ENCODE measurements at places on chromosomes 4 and X.

DNA sequence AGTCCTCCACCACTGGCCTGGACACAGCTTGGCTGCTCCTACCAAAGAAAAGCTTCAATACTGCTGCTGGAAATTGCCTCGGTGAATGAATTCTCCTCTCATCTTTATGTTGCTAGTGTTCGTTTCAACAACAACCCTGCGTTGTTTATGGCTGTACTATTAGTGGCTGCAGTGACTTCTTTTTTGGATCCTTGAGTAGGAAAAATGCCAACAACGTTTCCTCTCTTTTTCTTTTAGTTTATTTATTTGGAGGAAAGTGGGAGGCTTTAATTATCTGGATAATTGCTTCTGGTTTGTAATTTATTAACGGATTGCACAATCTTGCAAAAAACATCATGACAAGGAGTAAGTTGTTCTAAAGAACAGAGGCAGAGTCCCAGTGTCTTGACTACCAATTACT lies 464.1 kb upstream of the TRAM1L1 start:
- no peak for DNase-seq

DNA sequence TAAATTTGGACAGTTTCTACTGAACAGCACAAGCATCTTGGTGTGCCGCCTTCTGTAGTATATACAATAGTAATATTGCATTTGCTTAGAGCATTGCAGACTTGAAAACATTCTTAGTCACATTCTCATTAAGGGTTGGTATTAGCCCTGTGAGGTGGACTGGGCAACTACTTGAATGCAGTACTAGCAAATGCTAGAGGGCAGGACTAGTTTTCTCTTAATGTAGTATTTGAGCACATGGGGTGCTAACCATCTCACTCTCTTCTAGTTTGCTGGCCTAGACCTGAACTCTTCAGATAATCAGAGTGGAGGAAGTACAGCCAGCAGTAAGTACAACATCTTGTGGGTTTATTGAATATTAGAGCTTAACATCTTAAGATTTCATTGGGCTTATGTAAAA lies 3.2 kb downstream of the DDX3X start:
- DNase-seq = no peak

GRCh38 chrX:29690061-29690460 lies 525.3 kb upstream of the MAGEB2 start:
- DNase-seq = no peak

DNA sequence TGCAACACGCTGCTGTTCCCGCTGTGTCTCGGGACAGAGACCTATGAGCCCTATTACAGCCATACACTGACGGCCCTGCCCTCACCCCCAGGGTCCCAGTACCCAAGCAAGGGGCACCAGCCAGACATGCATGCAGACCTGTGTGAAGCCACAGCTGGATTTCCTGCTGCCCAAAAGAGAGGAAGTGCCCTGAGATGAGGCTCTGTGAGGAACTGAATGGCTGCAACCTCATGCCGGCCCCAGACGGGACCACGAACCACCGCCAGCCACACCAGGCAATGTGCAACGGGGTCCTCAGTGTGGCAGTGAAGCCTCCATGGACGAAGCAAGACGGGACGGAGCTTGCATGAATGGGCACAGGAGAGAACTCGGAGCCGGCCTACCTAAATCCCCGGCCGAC lies 21.1 kb downstream of the CTBP1 start:
- no peak for DNase-seq

GRCh38 chrX:103423955-103424638 lies 47.8 kb downstream of the BEX3 start:
- no peak for DNase-seq

GRCh38 chrX:989959-990510 lies 222.4 kb downstream of the CRLF2 start:
- DNase-seq = no peak

DNA sequence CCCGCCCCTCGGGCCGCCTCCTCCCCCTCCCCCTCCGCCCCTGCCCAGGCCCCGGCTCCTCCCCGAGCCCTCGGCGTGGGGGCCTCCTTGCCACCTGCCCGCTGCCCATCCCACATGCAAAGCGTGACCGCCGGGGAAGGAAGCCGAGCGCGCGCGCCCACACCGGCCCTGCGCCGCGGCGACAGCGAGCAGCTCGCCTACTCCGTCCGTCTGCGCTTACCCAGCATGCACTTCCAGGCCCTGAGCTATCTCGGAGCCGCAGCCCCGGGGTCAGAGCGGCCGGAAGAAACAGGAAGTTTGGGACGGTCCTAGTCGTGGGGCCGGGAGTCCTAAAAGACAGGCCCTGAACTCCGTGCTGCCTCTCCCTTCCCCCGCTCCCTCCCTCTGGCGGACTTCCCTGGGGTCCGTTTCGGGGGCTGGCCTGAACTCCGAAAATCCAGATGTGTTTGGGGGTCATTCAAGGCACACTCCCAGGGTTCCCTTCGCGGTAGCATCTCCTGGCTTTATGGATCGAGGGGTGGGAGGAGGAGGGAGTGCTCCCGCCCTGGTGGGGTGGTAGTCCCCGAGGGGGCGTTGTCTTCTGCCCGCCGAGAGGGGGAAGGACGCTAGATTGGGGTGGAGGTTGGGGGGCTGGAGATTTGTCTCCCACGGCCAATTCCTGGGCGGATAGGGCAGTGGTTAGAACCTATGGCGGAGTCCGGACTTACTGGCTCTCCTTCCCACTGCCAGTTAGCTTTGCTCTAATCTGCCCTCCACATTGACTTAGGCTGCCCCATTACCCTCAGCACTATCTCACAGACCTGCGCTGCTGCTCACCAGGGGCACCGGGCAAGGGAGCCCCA lies 25.0 kb upstream of the BCORL1 start:
- DNase-seq = no peak

- no peak for DNase-seq
Observed at GRCh38 chr4:115110191-115111181, 2.9 kb downstream of the NDST4 start.

GRCh38 chrX:462853-463252 lies 76.1 kb upstream of the PPP2R3B start:
- no peak for DNase-seq

DNA sequence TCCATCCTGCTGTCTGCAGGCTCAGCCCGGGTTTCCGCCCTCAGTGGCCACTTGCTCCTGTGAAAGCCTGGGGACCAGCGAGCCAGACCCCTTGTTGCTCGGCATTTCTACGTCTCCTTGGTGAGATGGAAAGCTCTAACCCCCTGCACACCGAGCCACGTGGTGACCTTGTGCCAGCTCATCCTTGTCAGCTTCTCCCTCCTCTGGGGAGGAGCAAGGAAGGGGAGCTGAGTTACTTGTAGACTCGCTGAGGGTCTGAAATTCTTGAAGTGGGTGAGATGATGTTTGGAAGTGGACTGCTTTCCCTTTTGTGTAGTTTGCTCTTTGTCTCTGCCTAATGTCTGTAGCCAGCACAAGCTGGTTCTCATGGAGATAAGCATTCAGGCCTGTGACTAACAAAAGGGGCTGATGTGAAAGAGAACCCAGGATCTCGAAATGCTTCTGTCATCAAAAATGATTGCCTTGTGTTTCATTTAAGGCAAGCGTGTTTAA lies 29.3 kb downstream of the RGS12 start:
- no peak for DNase-seq

- DNase-seq = no peak
Observed at GRCh38 chrX:120452131-120452530, 17.0 kb downstream of the LAMP2 start.

DNA sequence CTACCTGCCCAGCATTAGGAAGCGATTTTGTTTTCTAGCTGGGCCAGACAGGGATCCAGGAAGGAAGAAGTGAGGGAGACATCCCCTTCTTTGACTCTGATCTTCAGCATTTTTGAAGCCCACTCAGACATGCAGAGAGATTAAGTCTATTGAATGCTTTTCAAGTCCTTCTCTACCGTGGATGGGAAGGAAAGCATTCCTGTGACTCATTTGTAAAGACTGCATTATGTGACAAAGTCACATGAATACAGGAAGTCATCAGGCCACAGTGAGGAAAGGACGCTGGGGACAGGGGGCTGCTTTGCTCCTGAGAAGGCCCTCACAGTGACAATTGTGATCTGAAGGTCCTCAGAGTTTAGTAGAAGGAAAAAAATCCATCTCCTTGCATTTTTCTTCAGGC lies 67.4 kb upstream of the GBA3 start:
- no peak for DNase-seq

- DNase-seq = no peak
Observed at GRCh38 chrX:24902806-24903205, 113.0 kb downstream of the ARX start.

- DNase-seq = no peak
Observed at GRCh38 chr4:89506866-89507491, 199.4 kb upstream of the GPRIN3 start.

DNA sequence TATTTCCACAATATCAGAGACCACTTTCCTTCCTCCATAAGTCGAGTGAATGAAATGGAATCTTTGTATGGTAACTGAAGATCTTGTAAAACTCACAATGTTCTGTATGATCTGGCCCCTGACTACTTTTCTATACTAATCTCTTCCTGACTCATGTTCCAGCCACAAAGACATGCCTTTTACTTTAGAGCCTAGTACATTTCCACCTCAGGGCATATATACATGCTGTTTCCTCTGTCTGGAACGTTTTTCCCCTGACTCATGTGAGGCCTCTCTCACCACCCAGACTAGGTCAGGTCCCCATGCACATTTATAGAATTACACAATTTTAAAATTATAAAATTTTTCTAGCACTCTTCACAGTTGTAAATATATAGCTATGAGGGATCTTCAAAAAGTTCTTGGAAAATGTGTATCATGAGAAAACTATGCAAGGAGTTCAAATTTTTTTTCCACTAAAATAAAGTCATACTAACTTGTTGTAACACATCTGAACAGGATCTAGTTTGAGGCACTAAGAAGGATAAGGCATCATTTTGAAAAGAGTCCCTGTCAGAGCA lies 208.8 kb downstream of the SH2D1A start:
- DNase-seq = no peak

DNA sequence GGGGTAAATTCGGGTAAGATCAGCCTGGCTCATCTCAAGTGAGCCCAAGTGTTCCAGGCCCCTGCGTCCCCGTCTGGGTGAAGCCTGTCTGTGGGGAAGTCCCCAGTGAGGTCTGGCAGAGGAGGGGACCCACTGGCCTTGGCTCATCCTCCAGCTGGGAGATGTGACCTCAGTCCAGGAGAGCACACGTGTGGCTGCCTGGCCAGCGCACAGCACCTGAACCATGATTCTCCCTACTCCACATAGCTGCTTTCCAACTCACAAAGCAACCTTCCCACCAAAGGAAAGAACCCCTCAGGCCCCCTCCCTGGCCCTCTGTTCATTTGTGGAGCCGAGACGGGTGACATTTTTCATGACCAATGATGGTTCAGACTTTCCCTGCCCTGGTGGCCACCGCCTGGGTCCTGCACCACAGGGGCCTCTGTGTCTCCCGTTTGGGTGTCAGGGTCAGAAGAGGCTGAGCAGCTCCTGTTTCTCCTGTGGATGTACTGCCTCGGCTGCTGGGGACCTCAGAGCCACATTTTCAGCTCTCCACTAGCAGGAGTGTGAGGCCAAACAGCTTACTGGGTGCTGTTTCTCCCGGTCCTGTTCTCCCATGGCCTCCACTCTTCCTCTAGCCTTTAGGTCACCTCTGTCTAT lies 111.4 kb downstream of the CPZ start:
- DNase-seq = no peak

GRCh38 chrX:1449823-1450149 lies 2.9 kb downstream of the ASMTL start:
- no peak for DNase-seq

DNA sequence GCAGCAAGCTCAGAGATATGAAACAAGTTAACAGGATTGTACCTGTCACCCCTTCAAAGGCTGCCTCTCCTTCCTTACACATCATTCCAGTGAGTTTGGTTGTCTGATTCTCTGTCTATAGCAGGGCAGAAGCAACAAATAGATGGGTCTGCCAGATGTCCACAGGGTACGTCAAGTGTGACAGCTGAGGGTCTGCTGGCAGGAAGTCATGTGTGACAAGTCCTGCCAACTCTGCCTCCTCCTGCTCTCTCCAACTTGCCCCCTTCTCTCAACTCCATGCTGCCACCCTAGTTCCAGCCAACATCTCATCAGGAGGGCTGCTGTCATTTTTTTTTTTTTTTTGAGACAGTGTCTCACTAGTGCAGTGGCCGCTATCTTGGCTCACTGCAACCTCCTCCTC lies 109.2 kb downstream of the NSUN7 start:
- no peak for DNase-seq

DNA sequence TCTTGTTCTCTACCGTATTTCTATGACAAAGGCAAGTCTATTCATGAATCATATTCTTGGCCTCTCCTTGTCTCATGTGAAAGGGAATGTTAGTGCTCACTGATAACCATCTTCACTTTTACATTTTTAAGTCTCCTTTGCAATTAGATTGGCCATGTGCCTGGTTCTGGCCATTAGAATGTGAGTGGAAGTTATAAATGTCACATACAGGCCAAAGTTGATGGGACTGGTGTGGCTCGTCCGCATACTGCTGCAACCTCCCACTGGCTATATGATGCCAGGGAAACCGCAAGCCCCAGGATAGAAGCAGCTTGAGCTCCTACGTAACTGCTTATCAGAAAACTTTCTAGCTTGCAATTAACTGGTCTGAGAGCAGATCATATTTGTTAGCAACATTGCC lies 86.1 kb downstream of the MAGEC1 start:
- DNase-seq = no peak

DNA sequence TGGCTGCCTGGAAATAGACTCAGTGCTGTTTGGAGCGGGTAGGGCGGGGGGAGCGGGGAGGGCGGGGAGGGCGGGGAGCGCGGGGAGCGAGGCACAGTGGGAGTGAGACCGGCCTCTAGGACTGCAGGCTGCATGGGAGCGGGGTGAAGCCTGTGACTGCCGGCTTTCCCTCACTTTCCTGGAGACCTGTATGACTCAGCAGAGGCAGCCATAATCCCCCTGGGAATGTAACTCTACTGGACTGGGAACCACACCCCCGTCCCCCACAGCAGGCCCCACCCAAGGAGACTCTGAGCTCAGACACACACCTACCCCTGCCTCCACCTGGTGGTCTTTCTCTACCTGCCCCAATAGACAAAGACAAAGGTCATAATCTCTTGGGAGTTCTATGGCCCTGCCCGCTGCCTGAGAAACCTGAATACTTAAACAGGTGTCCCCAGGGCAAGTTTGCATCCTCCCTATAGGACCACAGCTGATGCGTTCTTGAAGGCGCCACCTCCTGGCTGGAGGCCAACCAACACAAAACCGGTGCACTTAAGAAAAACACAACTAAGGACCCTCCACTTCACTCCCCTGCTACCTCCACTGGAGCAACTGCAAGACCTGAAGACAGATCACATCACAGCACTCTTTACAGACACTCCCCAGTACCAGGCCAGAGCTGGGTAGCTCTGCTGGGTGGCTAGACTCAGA lies 18.0 kb downstream of the HDAC8 start:
- no peak for DNase-seq

- no peak for DNase-seq
Observed at GRCh38 chr4:155342142-155342541, 34.6 kb downstream of the MAP9 start.

DNA sequence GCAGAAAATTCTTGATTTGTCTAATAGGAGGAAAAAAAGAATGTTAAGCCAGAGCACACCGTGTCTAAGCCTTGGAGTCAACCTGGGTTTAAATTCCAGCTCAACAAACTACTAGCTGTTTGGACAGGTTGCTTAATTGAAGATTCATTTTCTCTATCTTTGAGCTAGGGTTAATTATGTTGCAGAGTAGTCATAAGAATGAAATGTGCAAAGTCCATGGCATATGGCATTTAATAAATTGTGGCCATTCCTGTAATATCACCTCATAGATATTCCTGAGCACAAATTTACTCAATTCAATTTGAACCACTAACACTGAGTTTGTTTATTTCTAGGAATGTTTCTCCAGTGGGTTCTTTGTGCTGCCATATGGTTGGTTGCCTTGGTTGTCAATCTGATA lies 4.6 kb downstream of the TMEM144 start:
- no peak for DNase-seq

- no peak for DNase-seq
Observed at GRCh38 chr4:124955476-124955875, 242.9 kb upstream of the ANKRD50 start.

GRCh38 chr4:140238351-140239056 lies 84.5 kb upstream of the MAML3 start:
- DNase-seq = no peak

Data from stimulated activated CD4-positive, alpha-beta T cell treated with anti-CD3 and anti-CD28 coated beads, Interleukin-12 subunit alpha, Interleukin-12 subunit beta, amount 100 ng/mL, for 24 hours (primary cell).